ENCODE measurements at places on chromosomes 2 and 18.

- no peak for DNase-seq
Measured at GRCh38 chr2:116674188-116674587, 1140.3 kb upstream of the DDX18 start.

GRCh38 chr2:205687641-205687956, 5.3 kb downstream of the NRP2 start:
- DNase-seq, result no peak

- DNase-seq, result no peak
Measured at GRCh38 chr2:109712746-109713145, 81.4 kb upstream of the RGPD5 start.

DNA sequence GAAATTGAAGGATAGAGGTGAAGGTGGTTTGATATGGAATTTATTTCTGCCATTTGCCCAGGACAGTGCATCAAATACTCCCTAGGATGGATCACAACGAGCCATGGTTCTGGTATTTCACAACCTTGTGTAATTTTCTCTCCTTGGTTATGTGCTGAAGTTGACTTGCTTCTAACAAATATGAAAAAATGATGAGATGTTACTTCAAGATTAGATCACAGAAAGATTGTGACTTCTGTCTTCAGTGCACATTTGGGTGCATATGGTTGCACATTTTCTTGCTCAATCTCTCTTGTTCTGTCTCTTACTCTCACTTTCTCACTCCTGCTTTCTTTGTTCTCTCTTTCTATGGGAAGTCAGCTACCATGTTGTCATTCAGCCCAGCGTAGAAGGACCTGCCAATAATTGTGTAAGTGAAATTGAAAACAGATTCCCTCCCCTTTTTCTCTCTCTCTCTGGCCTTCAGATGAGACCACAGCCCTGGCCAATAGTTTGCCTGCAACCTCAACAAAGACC, 104.6 kb upstream of the RMDN2 start:
- no peak for DNase-seq

GRCh38 chr2:198775737-198776136, 682.0 kb downstream of the SATB2 start:
- no peak for DNase-seq

DNA sequence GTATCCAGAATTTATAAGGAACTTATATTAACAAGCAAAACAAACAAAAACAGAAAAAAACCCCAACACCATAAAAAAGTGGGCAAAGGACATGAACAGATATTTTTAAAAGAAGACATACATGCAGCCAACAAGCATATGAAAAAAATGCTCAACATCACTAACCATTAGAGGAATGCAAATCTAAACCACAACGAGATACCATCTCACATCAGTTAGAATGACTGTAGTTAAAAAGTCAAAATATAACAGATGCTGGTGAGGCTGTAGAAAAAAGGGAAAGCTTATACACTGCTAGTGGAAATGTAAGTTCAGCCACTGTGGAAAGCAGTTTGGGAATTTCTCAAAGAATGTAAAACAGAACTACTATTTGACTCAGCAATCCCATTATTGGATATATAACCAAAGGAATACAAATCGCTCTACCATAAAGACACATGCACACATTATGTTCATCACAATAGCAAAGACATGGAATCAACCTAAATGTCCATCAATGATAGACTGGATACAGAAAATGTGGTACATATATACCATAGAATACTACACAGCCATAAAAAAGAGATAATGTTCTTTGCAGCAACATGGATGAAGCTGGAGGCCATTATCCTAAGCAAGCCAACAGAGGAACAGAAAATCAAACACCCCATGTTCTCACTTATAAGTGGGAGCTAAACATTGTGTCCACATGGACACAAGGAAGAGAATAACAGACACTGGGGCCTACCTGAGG, 25.3 kb downstream of the PREPL start:
- no peak for DNase-seq

DNA sequence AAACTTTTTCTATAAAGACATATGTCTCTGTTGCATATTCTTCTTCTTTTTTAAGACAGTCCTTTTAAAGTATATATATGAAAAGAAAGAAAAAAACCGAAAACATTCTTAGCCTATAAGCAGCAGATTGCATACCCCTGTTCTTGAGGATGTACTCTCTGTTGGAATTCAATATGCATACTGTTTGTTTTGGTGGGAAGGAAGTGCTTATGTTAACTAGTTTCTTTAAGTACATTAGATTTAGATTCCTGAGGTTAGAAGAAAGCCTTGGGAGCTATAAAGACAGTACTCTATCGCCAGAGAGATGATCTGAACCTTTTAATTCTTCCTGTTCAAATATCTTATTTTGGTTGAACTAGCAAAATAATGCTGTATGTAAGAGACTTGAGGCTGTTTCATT, 46.8 kb upstream of the TBR1 start:
- no peak for DNase-seq

- peak; percentile 64 for DNase-seq
Measured at GRCh38 chr2:19868701-19869580, 32.8 kb downstream of the TTC32 start.

- no peak for DNase-seq
Measured at GRCh38 chr2:212520340-212520739, 18.3 kb downstream of the ERBB4 start.

Measured in activated CD4-positive, alpha-beta T cell treated with anti-CD3 and anti-CD28 coated beads for 4 hours (primary cell).